GM23338 (cell line): ENCODE measurements at places on chromosomes 11 and 22. TPM values are rescaled to one million over a fixed set of nuclear protein-coding genes. Genes with fewer than 3 reads are reported as not detected.

FCHSD2 gene
- 3.3 and 5.2 TPM in 2 replicates for total RNA-seq

TMEM191C gene
- 1.1 and 2.8 TPM in 2 replicates for total RNA-seq

CECR2 gene
- 106 and 110 TPM in 2 replicates for total RNA-seq

ANKK1 gene
- 0.14 TPM in 1 of 2 replicates, not detected in the other for total RNA-seq

OR8G1 gene
- not detected in 2 replicates for total RNA-seq

ADAMTS15 gene
- 5.6 and 7.7 TPM in 2 replicates for total RNA-seq

RAB38 gene
- total RNA-seq = 14.2 and 22.4 TPM in 2 replicates

SYCE3 gene
- total RNA-seq = not detected in 2 replicates

BIK gene
- total RNA-seq = 5.6 and 9.8 TPM in 2 replicates

OR2AG2 gene
- total RNA-seq = 0.31 and 0.45 TPM in 2 replicates

MMP12 gene
- not detected in 2 replicates for total RNA-seq

OR5P2 gene
- total RNA-seq = 1.3 and 1.5 TPM in 2 replicates

FXYD6 gene
- total RNA-seq = 25.6 and 30.7 TPM in 2 replicates

FGF19 gene
- 27.4 and 36.1 TPM in 2 replicates for total RNA-seq

INTS4 gene
- 47.6 TPM in 2 replicates for total RNA-seq

MAPK11 gene
- total RNA-seq = 1.6 and 1.9 TPM in 2 replicates

CNTN5 gene
- not detected in 2 replicates for total RNA-seq

IFTAP gene
- 17.1 and 19.8 TPM in 2 replicates for total RNA-seq

OR9I1 gene
- total RNA-seq = not detected in 2 replicates

IGLL1 gene
- total RNA-seq = not detected in 2 replicates

OR51T1 gene
- not detected in 2 replicates for total RNA-seq

STK33 gene
- total RNA-seq = 17.2 and 25.2 TPM in 2 replicates

ZNF280A gene
- total RNA-seq = not detected in 2 replicates

SLC22A12 gene
- not detected in 2 replicates for total RNA-seq

SCGB1D4 gene
- not detected in 2 replicates for total RNA-seq

EFCAB6 gene
- total RNA-seq = 1.8 and 1.9 TPM in 2 replicates

PRRG4 gene
- total RNA-seq = 1.9 and 2.2 TPM in 2 replicates

GALNT18 gene
- 10.8 and 12.2 TPM in 2 replicates for total RNA-seq

ACTN3 gene
- 3.8 and 6.3 TPM in 2 replicates for total RNA-seq

SMDT1 gene
- 4.9 and 5.2 TPM in 2 replicates for total RNA-seq

RIMBP3C gene
- total RNA-seq = 1.1 and 1.6 TPM in 2 replicates

GAL3ST3 gene
- total RNA-seq = 48.0 and 63.4 TPM in 2 replicates

NF2 gene
- 50.6 and 54.5 TPM in 2 replicates for total RNA-seq

P4HA3 gene
- total RNA-seq = 0.12 TPM in 1 of 2 replicates, not detected in the other

DMC1 gene
- 5.0 and 8.0 TPM in 2 replicates for total RNA-seq

OR8D1 gene
- total RNA-seq = not detected in 2 replicates

GLB1L3 gene
- 33.1 and 35.9 TPM in 2 replicates for total RNA-seq

TRIM5 gene
- 17.7 and 20.8 TPM in 2 replicates for total RNA-seq

TEX54 gene
- total RNA-seq = not detected in 2 replicates

SCGB1D2 gene
- total RNA-seq = not detected in 2 replicates

AQP11 gene
- total RNA-seq = 1.7 and 1.8 TPM in 2 replicates

SERGEF gene
- total RNA-seq = 24.2 and 28.9 TPM in 2 replicates

TPH1 gene
- total RNA-seq = 0.07 and 0.43 TPM in 2 replicates

COX8A gene
- 385 and 427 TPM in 2 replicates for total RNA-seq

SLC25A45 gene
- 0.10 and 0.35 TPM in 2 replicates for total RNA-seq

ESAM gene
- total RNA-seq = not detected in 2 replicates

MIOX gene
- 0.16 TPM in 1 of 2 replicates, not detected in the other for total RNA-seq

GGTLC2 gene
- total RNA-seq = not detected in 2 replicates

OR52N4 gene
- total RNA-seq = 0.27 TPM in 1 of 2 replicates, not detected in the other
